ENCODE measurements at places on chromosomes 4 and X.

DNA sequence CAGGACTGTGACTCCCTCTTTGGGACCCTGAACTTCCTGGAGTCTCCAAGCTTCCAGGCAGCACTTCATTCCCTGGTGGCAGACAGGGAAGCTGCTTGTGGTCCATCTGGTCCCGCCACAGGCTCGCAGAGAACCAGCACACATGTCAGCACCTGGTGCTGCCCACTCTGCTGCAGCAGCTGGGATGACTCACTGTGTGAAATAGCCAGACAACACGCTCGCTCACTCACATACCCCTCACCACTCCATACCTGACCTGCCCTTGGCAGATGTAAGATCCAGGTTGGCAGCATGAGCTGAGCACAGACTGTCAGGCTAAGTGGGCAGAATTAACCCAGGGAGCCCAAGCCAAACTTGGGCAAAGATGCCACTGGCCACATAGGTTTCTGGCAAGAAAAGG lies 613.5 kb downstream of the PCDH18 start:
- no peak for DNase-seq

DNA sequence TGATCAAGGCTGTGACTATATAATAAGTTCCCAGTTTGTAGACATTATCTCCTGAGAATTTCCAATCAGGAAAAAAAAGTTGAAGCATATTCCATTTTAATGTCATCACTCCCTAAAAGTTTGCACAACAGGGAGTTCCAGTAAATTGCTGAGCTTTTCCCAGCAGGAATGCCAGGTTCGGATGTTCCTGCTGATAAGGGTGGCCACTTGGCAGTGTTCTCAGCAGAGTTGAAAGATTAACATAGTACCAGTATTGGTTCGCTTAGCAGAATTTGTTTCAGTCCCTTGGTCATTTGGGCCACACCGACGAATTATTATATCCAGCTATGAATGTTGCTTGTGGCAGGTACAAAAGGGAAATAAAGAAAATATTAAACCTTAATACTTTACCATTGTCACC lies 5.2 kb upstream of the CXCL2 start:
- no peak for DNase-seq

- peak; percentile 3 for DNase-seq
Observed at GRCh38 chr4:163193717-163194116, 27.0 kb upstream of the NAF1 start.

DNA sequence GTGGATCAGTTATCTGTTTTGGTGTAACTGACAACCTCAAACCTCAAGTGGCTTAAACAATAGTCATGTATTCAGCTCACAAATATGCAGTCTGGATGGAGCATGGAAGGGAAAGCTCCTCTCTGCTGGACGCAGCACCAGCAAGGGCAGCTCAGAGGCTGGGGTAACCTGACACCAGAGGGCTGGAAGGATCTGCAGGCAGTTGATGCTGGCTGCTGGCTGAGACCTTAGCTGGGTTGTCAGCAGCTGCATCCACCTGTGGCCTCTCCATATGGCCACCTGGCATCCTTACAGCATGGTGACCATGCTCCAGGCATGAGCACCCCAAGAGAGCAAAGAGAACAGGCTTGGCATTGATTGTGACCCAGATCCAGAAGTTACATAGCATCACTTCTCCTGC lies 46.7 kb downstream of the ENPP6 start:
- DNase-seq: no peak

GRCh38 chr4:75099321-75099720 lies 166.4 kb downstream of the PARM1 start:
- no peak for DNase-seq

GRCh38 chr4:118346495-118346894 lies 6.3 kb downstream of the PRSS12 start:
- DNase-seq: no peak

DNA sequence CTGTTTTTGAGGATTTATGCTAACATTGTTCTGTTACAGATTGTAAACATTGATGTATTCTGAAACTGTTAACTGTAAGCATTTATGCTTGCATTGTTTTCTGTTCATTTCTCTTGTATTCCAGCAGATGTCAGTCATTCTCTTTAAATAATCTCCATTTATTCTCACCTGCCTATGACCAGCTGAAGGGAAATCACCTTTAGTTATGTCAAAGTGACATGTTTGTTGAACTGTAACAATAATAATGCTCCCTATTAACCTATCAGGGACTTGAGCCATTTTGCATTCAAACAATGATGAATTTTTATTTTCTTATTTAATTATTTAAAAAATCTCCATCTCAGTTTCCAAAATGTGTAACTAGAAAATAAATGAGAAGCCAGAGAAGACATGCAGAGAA lies 58.0 kb downstream of the SPCS3 start:
- peak; percentile 5 for DNase-seq

- DNase-seq: no peak
Observed at GRCh38 chr4:94338681-94339351, 3.8 kb downstream of the HPGDS start.

- no peak for DNase-seq
Observed at GRCh38 chr4:176561368-176561767, 231.4 kb downstream of the VEGFC start.

GRCh38 chrX:70434914-70435586 lies 9.6 kb upstream of the DLG3 start:
- DNase-seq: no peak

- DNase-seq: no peak
Observed at GRCh38 chr4:89299153-89299791, 8.3 kb downstream of the GPRIN3 start.

GRCh38 chrX:7993873-7994272 lies 66.7 kb upstream of the PNPLA4 start:
- no peak for DNase-seq

GRCh38 chrX:10618961-10619360 lies 1.4 kb downstream of the MID1 start:
- DNase-seq: no peak

GRCh38 chrX:19086102-19086772 lies 36.0 kb downstream of the ADGRG2 start:
- DNase-seq: no peak

DNA sequence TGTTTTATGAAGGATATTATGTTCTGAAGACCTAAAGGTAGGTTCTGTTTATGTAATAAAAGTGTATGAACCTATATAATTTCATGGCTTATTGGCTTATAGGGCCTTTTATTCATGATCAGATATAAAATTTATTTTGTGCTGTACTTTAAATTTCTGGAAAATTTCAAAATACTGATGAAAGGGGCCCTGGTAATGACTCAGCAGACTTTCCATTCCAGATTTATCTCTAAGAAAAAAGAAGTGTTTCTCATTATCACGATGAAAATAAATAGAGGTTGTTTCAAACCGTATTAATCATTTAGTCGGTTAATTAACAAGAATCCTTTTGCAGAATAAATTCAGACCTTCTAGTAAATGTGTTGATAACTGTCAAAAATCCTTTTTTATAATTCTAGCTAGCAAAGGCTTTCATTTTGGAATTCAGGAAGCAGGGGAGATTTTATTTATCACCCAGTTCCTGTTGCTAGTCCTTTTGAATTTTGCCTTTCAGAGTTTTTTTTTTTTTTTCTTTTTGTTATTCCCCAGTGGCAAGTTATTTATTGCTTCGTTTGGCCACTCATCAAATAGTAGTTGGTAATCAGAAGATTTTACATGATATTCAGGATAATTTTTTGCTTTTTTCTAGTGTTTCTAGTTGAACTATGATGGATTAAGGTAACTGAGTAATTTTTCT lies 5.4 kb upstream of the TAPT1 start:
- no peak for DNase-seq

GRCh38 chrX:134599184-134599914 lies 58.9 kb downstream of the PLAC1 start:
- no peak for DNase-seq

- DNase-seq: no peak
Observed at GRCh38 chr4:173191623-173192041, 23.0 kb downstream of the GALNT7 start.

DNA sequence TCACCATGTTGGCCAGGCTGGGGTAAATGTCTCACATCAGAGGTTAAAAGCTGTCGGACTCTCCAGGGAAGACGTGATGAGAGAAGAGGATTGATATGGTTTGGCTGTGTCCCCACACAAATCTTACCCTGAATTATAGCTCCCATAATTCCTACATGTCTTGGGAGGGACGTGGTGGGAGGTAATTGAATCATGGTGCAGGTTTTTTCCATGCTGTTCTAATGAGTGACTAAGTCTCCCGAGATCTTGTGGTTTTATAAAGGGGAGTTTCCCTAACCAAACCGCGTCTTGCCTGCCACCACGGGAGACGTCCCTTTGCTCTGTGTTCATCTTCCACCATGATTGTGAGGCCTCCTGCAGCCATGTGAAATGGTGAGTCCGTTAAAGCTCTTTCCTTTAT lies 64.4 kb downstream of the ASMT start:
- no peak for DNase-seq

GRCh38 chr4:7166981-7167700 lies 25.2 kb upstream of the SORCS2 start:
- no peak for DNase-seq

DNA sequence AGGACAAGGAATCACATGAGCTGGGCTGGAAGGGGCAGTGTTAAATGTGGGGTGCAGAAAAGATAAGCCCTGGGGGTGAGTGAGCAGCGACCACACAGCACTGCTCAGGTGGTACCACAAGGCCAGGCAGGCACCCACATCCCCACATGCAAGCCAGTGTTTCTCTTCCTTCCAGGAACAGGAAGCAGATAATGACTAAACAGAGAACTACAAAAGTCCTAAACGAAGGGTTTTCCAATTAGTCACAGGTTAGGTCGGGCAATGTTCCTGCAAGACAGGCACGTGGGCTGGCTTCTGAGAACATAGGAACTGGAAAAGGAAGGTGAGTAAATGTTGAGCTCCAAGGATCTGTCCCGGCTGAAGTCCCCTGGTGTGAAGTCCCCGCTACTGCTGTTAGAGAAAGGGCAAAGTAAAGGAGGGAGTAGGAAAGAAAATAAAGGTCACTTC lies 19.5 kb downstream of the RELL1 start:
- no peak for DNase-seq

GRCh38 chr4:108081256-108081655 lies 87.5 kb downstream of the LEF1 start:
- DNase-seq: no peak

GRCh38 chr4:53189011-53189410 lies 176.8 kb downstream of the SCFD2 start:
- DNase-seq: no peak

DNA sequence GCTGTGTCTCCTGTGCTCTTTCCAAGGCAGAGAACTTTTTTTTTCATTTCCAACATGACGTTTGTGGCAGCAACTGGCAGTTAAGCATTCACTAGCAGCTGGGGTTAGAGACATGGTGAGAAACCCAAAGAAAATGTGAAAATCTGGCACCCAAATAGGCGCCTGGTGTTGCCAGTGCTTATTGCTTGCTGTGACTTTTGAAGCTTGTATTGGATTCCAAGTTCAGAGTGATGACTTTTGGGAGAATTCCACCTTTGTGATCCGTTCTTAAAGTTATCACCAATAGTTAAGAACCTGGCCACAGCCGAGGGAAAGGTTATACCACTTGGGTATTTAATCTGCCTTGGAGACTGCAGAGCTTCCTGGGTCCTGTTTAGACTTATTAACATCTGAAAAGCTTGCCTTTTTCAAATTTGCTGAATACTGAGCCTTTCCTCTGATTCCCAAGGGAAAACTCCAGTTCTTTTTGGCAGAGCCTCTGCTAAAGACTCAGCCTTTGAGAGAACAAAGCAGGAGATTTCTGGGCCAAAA lies 101.0 kb downstream of the OPHN1 start:
- DNase-seq: no peak

DNA sequence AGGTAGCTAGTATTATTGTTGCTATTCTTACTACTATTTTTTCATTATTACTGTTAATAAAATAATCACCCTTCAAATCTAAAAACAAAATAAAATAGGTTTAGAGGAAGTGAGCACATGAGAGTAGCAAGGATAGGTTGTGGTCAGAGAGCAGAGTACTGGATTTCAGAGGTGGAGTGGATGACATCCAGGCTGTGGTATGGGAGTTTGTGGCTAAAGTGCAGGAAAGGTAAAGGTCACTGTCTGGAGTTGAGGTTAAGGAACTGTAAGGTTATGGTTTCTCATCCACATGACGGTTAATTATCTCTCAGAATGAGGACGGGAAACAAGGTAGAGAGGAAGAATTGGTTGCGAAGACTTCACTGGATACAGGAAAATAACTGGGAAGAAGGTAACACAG lies 27.7 kb downstream of the STEEP1 start:
- DNase-seq: no peak

DNA sequence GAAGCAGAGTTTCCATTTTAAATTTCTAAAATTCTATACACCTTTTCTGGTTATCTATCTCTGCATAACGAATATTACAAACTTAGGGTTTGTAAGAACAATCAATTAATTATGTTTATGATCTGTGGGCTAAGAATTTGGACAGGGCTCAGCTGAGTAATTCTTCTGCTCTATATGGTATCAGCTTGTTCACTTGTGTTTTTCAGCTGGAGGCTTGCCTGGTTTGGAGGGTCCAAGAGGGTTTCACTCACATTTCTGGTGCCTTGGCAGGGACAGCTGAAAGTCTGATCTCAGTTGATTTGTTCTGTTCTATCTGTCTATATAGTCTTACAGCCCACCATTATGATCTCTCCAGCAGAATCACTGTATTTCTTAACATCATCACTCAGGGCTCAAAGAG lies 57.8 kb upstream of the ADGRA3 start:
- no peak for DNase-seq

- DNase-seq: peak; percentile 34
Observed at GRCh38 chr4:26916195-26916594, 55.6 kb downstream of the STIM2 start.

DNA sequence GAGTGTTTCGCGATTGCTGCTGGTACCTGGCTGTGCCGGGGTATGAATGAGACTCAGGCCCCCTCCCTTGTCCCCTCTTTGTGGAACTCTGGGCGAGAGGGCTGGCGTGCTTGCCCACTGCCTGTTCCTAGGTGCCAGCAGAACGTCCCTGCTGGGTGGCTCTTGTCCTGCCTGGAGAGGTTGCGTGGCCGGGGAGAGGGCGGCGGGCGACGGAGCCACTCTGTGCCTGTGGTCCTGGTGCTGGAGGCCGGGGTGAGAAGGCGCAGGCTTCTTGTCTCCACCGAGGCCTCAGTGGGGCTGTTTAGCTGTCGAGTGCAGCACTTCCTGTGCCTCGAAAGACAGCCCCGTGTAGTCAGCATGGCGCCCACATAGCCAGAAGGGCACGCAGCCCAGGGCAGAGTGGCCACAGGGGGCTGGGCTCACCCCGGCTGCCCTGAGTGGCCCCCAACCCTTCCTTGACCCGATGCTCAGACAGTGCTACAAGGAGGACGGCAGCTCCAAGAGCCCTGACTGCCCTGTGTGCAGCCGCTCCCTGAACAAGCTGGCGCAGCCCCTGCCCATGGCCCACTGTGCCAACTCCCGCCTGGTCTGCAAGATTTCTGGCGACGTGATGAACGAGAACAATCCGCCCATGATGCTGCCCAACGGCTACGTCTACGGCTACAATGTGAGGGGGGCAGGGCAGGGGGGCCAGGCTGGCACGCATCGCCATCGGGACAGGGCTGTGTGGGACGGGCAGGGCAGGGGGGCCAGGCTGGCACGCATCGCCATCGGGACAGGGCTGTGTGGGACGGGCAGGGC lies 8.9 kb upstream of the UVSSA start:
- no peak for DNase-seq

DNA sequence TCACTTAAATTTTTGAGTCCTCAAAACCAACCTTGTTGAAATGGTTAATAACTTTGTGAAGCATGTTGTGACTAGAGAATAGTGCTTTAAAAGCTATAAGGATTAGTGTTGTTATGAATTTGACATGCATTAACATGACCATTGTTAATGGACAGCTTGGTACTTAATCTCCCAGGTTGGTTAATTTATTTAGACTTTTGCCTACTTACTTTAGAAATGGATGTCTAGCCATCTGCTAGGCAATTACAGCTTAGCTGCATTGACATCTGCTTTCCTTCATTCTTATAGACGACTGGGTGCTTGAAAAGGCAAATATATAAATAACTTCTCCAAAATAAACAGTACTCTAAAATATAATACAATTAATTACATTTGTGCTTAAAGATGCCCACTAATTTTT lies 368.0 kb downstream of the CCSER1 start:
- DNase-seq: peak; percentile 21

Data from SK-N-SH (cell line).